A673 (cell line): ENCODE measurements at places on chromosomes 7 and 10. TPM values are rescaled to one million over a fixed set of nuclear protein-coding genes. Genes with fewer than 3 reads are reported as not detected.

GRCh38 chr7:99089914-99090629, 53.8 kb downstream of the SMURF1 start:
- H3K27ac ChIP-seq: no peak overlapping the region
- H3K4me1 ChIP-seq: no peaks in the 10 kb centered on the region
- H3K4me3 ChIP-seq: no peak overlapping the region

DNA sequence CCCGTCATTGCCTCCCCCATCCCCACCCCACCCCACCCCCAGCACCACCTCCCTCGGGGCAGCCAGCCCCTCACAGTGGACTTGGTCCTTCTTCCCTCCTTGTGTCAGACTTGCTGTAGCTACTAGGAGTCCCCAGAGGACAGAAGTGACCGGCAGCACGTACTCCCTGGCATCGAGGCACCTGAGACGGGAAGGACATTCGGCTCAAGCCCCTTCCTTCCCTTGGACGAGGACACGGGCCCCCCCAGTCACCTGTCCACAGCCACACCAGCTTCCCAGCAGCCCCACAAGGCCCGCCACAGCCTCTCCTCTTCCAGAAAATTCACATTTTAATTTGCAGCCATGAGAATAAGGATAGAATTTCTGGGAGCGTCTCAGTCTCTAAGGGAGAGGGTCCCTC, 267.8 kb upstream of the SHH start:
- no peaks in the 10 kb centered on the region for H3K4me1 ChIP-seq
- H3K27me3 ChIP-seq: peaks cover 50% of the 10 kb centered on the region
- H3K36me3 ChIP-seq: no peaks in the 10 kb centered on the region
- no peak overlapping the region for H3K4me3 ChIP-seq

DNA sequence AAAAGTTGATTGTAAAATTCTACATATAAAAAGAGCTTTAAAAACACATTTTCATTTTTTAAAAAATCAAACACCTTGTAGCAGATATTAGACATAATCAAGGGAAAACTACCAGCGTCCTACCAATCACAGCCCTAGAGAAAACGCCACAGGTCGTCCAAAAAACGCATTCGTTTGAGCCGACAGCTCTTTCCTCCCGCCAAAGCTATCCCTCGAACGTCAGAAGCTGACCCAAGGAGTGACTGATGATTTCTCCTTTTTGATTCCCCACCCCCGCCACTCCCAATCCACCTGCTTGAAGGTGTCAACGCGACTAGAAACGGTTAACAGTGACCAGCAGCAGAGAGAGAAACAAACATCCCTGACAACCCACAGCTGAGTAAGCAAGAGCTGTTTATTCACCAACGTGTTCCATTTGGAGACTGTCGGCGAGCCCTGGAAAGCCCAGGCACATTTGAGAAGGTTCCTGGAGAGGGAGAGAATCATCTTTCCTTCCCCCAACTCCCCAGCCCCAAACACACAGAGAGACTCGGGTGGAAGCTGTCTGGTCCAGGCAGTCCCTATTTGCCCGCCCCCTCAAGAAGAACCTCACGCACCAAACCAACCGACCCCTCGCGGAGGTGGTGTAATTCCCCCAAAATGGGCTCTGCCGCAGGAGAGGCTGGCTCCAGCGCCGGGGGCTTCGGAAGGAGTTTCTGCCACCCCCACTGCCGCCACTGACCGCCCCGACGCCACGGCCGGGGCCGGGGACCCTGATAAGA, 622 bp downstream of the CPEB3 start:
- peak overlapping the region; percentile 90 for H3K4me3 ChIP-seq
- no peaks in the 10 kb centered on the region for H3K27me3 ChIP-seq
- peak overlapping the region; percentile 91 for H3K27ac ChIP-seq

- DNase-seq: no peak
- H3K27ac ChIP-seq: no peak overlapping the region
- no peak overlapping the region for H3K4me3 ChIP-seq
- no peaks in the 10 kb centered on the region for H3K27me3 ChIP-seq
- no peaks in the 10 kb centered on the region for H3K4me1 ChIP-seq
Observed at GRCh38 chr7:92508946-92509345, 19.4 kb downstream of the PEX1 start.

GRCh38 chr7:15937571-15937970, 251.1 kb upstream of the MEOX2 start:
- no peaks in the 10 kb centered on the region for H3K4me1 ChIP-seq
- no peak overlapping the region for H3K4me3 ChIP-seq
- DNase-seq: no peak
- H3K27me3 ChIP-seq: no peaks in the 10 kb centered on the region

DNA sequence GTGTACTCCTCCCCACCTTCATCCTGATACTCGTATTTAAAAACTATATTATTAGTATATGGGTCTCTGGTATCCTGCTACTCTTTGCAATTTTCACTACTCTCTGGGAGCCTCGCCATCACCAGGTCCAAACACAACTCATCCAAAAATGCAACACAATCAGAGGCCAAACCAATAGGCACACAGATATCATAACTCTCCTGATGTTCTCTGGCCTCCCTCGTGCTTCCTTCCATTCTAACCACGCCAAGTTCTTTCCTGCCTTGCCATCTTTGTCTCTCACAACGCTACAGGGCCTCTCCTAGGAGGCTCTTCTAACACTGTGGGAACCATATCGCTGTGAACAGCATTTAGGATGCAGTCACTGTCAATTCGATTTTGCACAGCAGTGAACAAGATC, 7.3 kb downstream of the RHEB start:
- H3K36me3 ChIP-seq: no peaks in the 10 kb centered on the region
- no peak overlapping the region for H3K4me3 ChIP-seq
- no peaks in the 10 kb centered on the region for H3K27me3 ChIP-seq

GRCh38 chr10:80552151-80552646, 14.5 kb downstream of the SH2D4B start:
- H3K4me1 ChIP-seq: no peaks in the 10 kb centered on the region
- no peaks in the 10 kb centered on the region for H3K36me3 ChIP-seq
- H3K27ac ChIP-seq: no peak overlapping the region
- no peak overlapping the region for H3K4me3 ChIP-seq
- peaks cover 6% of the 10 kb centered on the region for H3K27me3 ChIP-seq

GRCh38 chr7:139658908-139659675, 118.7 kb downstream of the HIPK2 start:
- no peaks in the 10 kb centered on the region for H3K27me3 ChIP-seq
- H3K4me1 ChIP-seq: no peaks in the 10 kb centered on the region
- DNase-seq: no peak

- H3K27ac ChIP-seq: no peak overlapping the region
- no peak overlapping the region for H3K4me3 ChIP-seq
- peaks cover 9% of the 10 kb centered on the region for H3K4me1 ChIP-seq
- no peaks in the 10 kb centered on the region for H3K27me3 ChIP-seq
- H3K36me3 ChIP-seq: no peaks in the 10 kb centered on the region
- no peak for DNase-seq
Observed at GRCh38 chr10:77251297-77252013, 386.2 kb downstream of the KCNMA1 start.

The CYP3A7 gene
- not detected in 2 replicates for total RNA-seq

The MBL2 gene
- not detected in 2 replicates for total RNA-seq

The IQUB gene
- total RNA-seq: 0.20 and 0.62 TPM in 2 replicates

The FAM149B1 gene
- total RNA-seq: 10.9 and 13.4 TPM in 2 replicates

The GIMAP6 gene
- total RNA-seq: not detected in 2 replicates

The MAT1A gene
- not detected in 2 replicates for total RNA-seq
